IMR-90 (cell line): ENCODE measurements at places on chromosomes 13 and 19. TPM values are rescaled to one million over a fixed set of nuclear protein-coding genes. Genes with fewer than 3 reads are reported as not detected.
A peak's percentile ranks its signal among the peaks of the same experiment; 100 is the strongest.

DNA sequence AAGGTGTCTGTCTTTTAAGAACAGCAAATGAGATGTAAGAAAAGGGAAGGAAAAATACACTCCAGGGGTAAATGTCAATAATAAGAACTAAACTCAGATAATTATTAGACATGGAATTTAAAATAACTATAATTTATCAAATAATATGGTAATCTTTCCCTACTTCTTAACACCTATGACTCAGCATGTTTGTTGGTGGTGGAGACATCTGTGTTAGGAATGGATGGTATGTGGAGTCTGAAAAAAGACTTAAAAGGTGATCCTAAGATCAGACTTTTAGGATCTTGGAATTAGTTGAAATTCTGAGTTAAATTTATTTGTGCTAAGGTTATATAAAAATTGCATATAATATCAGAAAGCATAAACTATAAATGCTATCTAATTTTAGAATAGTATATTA is 915.1 kb downstream of the SLITRK5 start:
- no peak for DNase-seq

DNA sequence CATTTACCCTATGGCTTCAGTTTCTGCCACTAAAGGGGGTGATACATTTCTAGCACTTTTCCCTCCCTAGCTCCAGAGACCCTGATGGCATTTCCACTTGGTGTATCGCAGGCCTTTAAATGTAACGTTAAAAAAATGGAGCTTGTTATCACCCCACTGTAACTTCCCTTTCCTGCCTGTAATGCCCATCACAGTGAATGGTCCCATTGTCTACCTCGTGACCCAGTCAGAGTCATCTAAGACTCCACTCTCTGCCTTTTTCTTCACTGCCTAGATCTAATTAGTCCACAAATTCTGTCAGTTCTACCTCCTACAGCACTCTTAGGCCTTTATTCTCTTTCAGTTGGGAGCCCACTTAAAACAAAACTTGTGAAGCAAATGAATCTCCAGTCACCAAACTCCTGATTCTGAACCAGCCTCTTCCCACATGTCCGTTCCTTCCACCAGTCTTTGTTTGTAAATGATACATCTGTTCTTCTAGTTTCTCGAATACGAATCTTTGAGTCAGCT is 64.8 kb downstream of the NHLRC3 start:
- DNase-seq = no peak

DNA sequence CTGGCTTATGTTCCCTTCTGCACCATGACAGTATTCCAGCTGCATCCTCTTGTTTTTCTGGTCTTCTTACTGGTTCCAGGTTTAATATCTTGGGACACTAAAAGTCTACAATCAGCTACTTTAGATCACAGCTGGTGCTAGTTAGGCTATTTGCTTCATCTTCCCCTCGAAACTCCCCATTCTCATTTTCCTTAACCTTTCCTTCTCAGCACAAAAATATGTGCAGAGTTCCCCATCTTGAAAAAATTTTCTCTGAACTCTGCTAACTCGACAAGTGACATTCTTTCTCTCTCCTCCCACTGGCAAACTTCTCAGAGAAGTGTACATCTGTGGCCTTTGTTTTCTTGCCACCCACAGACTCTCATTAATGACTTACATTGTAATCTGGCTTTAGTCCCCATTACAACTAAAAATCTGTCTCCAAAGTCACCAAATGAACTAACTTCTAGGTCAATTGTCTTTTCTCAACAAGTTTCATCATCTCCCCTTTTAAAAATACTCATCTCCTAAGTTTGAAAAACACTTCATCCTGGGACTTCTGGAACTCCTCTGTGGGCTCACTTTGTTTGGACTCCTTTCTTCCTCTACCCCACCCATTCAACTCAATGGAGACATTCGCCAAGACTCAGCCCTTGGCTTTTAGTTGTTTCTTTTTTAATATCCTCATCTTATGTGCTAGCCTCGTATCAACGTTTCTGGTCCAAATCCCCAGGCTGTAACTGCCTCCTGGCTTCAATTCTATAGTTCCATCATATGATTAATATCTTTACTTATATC is 7.1 kb upstream of the KL start:
- DNase-seq = no peak

- DNase-seq = peak; percentile 49
Observed at GRCh38 chr19:46697204-46697960, 19.5 kb downstream of the PRKD2 start.

Gene C13orf42
- not detected in 2 replicates for polyA plus RNA-seq

Gene PSG11
- 0.07 and 0.23 TPM in 2 replicates for polyA plus RNA-seq
